T-cell (primary cell): ENCODE measurements at places on chromosomes 1 and 21. TPM values are rescaled to one million over a fixed set of nuclear protein-coding genes. Genes with fewer than 3 reads are reported as not detected.
A peak's percentile ranks its signal among the peaks of the same experiment; 100 is the strongest.

DNA sequence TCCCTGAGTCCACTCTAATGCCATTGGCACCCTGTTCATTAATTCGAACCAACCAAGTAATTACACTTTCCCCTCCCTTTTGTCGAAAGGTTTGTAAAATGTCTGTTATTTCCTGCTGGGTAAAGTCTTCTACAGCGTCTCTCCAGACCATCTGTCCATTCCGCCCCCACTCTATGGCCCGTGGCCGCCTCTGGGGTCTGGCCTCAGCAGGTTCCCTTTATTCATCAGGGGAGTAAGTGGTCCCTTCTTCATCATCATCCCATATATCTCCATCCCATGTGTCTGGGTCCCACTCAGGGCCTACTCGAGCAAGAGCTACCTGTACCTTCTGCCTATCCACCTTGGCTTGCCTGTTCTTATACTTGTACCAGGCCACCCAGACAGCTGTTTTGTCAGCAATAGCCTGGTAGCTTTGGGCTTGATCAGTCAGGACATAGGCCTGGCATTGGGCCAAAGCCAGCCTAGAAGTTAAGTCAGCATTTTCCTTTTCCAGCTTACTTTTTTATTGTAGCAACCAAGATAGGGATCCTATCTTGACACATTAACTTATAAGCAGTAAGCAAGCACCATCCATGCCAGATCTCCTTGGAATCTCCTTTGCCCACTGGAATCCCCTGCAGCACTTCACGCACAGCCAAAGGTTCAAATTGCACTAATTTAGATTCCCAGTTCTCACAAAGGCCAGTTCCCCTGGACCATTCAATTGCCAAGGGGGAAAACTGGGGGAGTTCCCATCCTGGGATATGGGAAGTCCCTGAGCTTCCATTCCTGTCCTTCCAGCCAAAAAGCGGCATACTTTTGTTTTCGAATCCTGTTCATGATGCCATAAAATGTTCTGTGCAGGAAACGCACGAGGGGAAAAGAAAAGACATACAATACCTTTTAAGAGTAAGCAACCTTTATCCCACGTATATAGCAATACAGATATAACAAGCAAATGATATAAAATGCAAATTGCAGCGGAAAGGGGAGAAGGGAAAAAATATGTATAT lies 6.6 kb upstream of the STUM start:
- no peak for DNase-seq

Gene NUCKS1
- total RNA-seq, result 84.0 TPM

Gene GCSAML
- 0.26 TPM for total RNA-seq

DNA sequence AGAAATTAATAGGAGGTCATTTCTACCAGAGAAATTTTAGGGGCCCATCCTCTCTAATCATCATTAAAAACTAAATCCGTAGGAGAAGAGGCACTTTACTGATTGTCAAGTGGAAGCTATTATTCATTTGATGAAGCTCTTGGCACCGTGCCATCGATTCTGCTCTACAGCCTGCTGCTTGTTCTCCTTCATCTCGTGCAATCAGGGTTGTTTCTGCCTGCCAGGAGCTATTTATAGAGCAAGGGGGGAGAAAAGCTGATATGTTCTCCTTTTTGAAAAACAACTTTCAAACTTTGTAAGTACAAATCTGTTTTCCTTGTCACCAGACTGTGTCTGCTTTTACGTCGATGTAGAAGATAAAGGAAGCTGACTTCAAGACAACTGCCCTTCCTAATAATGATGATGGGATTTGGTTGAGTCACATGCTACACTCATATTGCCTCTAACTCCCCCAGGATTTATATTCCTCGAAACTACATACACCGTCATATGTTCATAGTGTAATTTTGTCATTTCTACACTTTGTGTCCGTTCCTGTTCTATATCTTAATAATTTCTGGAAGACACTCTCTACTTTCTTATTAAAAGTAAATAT lies 169.6 kb upstream of the LHX8 start:
- DNase-seq, result no peak

DNA sequence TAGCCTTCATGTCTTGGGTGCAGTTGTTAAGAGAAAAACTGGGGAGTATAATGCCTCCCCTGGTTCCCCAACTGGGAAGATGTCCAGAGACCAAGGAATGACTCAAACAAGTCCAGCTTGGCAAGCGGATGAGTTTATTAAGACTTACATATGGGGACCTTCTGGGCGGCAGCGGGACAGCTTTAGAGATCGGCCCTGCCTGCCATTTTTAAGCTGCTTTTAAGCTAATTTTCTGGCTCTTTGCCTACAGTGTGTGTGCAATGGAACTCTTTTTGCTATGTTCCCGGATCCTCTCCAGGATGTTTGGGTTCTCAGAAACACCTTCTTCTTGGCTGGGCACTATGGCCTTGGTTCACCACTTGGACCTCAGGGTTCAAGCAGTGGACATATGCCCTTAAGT lies 99.5 kb downstream of the RYR2 start:
- no peak for DNase-seq

DNA sequence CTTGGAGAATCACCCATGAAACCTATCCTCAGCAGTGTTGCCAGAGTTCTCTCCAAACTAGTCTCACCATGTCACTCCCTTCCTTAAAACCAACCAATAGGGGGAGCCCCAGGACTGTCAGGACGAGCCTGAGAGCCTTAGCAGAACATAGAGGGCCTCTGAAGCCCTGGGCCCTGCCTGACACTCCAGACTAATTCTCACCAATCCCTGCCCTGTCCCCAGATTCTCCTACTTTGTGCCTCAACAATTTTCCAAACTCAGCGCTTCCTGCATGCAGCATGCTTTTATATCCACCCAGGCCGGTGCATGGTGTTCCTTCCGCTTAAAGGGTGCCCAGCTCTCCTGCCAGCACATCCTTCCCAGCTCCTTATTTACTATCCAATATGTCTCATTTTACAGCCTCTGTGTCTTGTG lies 42.7 kb downstream of the HSD3B1 start:
- DNase-seq, result no peak

DNA sequence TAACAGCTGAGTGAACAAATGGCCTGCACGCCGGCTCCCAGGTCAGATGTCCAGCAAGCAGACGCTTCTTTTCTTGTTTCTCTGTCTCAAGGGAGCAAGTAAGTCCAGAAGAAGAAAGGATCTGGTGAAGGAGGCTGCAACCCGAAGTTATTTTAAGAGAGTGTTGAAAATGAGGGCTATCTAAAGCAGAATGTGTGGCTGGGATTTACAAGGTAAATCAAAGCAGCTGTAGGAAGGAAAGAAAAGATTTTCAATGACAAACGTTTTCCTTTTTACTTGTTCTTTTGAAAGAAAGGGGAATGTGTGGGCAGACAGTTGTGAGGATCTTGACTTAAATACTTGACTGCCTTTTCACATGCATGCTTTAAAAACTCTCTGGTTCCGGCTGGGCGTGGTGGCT lies 311.5 kb downstream of the KIF26B start:
- DNase-seq, result no peak

GRCh38 chr1:209896346-209896745 lies 41.7 kb upstream of the SYT14 start:
- no peak for DNase-seq

- no peak for DNase-seq
These were observed 11.8 kb downstream of the DENND4B start for GRCh38 chr1:153934746-153935145.

GRCh38 chr21:42937960-42938605 lies 12.7 kb upstream of the ERVH48-1 start:
- DNase-seq, result no peak

DNA sequence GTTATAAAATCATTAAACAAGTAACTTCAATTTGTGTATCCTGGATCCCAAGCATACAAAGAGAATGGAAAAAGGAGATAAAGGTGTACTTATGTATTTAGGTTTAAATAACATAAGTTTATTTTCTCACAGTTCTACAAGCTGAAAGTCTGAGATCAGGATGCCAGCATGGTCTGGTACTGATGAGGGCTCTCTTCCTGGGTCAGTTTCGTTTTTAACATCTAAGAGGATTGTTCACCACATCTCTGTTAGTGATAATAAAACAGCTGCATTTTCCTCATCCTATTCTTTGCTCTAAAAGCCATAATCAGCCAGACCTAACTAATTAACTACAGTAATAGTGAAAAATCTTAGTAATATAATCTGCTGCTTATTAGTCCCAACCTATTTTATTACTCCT lies 5.2 kb downstream of the EGLN1 start:
- DNase-seq, result no peak

- no peak for DNase-seq
These were observed 784 bp downstream of the RPL11 start for GRCh38 chr1:23692308-23692871.

DNA sequence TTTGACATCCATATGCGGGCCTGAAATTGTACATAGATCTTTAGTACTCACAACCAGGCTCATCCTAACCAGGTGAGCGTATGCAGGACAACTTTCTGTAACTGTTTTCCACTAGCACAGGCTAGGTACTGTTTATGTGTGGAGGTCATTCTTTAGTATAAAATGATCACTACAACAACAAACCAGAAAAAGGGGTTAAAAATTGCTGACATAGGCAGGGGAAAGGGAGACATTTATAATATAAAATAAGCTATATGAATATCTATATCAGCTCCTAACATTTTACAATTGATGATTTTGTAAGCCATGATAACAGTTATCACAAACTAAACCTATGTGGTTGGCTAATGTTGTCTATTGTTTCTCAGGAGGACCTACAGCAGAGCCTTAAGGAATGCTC lies 37.6 kb downstream of the RGS5 start:
- no peak for DNase-seq

DNA sequence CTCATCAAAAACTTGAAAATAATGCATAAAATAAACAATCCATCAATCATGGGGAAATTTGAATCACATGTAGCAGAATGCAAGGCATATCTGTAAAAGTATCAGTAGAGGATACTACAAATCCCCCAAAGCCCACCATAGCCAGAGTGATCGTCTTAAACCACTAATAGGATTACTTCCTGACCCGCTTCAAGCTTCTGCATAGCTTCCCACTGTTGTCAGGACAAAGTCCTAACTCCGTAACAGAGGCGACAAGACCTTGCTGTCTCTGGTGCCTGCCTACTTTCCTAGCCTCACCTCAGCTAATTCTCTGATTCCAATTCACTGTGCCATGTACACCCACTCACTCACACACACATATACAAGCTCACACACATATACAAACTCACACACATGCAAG lies 161.2 kb upstream of the NFIA start:
- no peak for DNase-seq

DNA sequence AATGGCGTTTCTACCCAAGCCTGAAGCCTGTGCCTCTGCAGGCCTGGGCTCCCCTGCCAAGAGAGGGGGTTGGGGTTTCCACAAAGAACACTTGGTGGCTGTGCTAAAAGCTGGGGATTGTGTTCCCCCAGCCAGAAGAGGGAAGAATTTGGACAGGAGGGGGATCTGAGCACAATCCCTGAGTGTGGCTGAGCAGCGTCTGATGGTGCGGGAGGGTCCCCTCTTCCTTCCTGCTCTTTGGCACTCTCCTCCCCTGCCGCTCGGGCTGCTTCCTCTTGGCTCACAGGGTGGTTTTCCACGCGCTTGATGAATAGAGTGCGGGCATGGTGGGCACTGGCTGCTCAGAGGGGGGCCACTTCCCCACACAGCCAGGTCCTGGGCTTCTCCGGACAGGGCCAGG lies 3.7 kb downstream of the GPR37L1 start:
- no peak for DNase-seq

Gene TDRKH
- 9.6 TPM for total RNA-seq

Gene TDRD5
- total RNA-seq, result not detected

Gene SPATA6
- 4.9 TPM for total RNA-seq

GRCh38 chr1:206591696-206592095 lies 20.6 kb downstream of the EIF2D start:
- no peak for DNase-seq

- DNase-seq, result no peak
These were observed 625.2 kb upstream of the NCAM2 start for GRCh38 chr21:20373031-20373430.

Gene OR2T1
- total RNA-seq, result not detected

- DNase-seq, result no peak
These were observed 26.9 kb upstream of the DDR2 start for GRCh38 chr1:162605225-162605927.

- DNase-seq, result no peak
These were observed 89.0 kb downstream of the URB2 start for GRCh38 chr1:229714964-229715603.

DNA sequence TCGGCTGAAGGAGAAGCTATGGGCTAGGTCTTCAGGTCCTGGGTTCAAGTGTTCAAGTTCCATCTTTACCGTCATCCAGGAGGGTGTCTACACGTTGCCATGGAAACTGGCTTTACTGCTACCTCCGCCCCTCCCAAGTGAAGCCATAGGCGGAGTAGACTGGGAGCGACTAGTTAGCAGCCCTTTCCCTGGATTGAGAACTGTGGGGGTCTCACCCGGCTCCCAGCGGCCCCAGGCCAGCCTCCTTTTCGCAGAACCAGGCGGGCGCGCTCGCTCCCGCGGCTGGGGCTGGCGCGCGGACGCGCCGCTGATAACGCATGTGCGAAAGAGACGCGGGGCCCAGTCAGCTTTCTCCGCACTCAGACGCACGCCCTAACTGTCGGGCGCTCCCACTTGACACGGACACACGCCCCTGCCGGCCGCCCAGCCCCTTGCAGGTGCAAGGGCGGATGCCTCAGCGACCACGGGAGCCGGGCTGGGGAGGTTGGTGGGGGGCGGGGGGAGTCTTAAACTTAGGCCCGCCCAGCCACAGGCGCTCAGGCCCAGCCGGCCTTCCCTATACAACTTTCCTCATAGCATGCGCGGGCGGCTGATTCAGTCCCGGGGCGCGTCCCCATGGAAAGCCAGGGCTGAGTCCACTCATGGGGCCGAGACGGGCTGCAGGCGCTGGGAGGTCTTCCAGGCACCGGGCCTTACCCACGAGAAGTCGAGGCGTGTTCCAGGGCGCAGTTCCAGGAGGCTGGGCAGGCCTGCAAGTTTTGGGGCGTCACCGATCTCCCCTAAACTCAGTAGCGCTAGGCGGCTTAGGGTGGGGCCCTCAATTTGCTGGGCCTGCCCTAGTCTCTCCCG lies 7.4 kb downstream of the EFNA4 start:
- peak; percentile 85 for DNase-seq
